ENCODE measurements at places on chromosomes 11 and 22. TPM values are rescaled to one million over a fixed set of nuclear protein-coding genes. Genes with fewer than 3 reads are reported as not detected.

DNA sequence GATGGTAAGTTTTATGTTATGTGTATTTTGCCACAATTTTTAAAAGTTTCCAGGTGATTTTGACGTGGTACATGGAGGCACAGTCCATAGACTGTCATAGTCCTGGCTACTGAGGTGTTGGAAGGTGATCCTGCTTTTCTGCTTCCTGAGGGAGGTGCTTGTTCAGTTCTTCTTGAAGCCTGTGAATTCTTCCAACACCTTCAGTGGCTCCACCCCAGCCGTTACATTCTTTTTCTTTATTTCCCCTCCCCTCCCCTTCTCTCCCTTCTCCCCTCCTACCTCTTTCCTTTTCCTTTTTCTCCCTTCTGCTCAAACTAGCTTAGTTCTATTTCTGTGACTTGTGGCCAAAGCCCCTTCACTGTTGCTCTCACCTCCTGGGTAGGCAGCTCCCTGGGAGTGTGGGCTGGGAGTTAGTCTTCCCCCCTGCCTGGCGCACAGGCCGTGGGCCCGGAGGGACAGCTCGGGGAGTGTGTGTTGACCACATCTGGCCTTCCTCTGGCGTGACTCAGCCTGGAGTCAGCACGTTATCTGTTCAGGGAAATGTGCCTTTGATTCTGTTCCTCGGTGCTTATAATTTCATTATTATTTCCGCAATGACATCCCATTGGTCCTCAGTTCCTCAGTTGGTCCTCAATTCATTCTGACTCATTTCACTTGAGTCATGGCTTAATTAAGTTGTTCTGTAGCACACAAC lies 566.2 kb downstream of the TBC1D22A start:
- no peak for DNase-seq

- DNase-seq, result no peak
Measured at GRCh38 chr11:122270535-122270934, 154.5 kb upstream of the BLID start.

DNA sequence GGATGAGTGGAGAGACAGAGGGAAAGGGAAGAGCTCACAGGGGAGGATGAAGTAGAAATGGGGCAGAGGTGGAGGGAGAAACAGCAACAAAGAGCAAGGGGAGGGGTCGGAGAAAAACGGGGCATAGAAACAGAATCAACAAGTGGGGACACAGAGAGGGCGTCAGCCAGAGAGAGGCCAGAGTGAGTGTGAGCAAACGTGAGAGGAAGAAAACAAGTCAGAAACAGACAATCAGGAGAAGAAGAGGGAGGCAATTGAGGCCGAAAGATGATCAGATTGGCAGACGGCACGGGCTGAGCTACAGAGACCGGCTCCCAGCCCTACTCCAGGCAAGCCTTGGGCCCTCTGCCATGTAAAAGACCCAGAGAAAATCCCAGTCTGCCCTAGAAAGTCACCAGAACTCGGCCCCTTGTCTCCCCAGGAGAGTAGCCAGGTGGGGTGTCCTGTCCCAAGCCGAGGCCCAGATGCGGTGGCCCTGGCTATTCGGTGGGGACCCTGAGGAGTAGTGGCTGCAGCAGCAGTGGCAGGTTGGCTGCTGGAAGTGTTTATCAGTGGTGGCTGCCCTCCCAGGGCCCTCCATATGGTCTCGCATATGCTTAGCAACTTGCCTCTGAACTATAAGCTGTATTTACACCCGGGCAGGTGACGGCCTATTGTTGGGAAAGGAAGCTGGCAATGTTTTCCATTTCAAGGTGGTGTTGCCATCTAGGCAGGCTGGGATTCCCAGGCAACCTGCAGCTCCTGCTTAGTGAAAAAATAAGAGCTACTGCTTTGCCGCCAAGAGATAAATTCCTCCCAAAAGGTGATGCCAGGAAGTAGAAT lies 14.8 kb upstream of the TSPAN18 start:
- no peak for DNase-seq

GRCh38 chr22:39300186-39300830 lies 19.1 kb downstream of the RPL3 start:
- DNase-seq, result no peak

- DNase-seq, result no peak
Measured at GRCh38 chr22:40726514-40726913, 47.2 kb downstream of the MCHR1 start.

GRCh38 chr22:40444178-40444831 lies 73.9 kb downstream of the SGSM3 start:
- DNase-seq, result no peak

The GLYATL2 gene
- polyA plus RNA-seq, result not detected

GRCh38 chr11:111447112-111447471 lies 65.1 kb downstream of the BTG4 start:
- no peak for DNase-seq

The ZNF215 gene
- polyA plus RNA-seq, result 0.56 TPM

The MS4A6E gene
- not detected for polyA plus RNA-seq

GRCh38 chr22:42070517-42071422 lies at the start of gene NAGA:
TSS of gene NAGA (minus strand) at chr22:42070812. CDS start at chr22:42070297, 515 bp downstream.
- peak; percentile 98 for DNase-seq
